ENCODE measurements at places on chromosomes 7 and 10.

DNA sequence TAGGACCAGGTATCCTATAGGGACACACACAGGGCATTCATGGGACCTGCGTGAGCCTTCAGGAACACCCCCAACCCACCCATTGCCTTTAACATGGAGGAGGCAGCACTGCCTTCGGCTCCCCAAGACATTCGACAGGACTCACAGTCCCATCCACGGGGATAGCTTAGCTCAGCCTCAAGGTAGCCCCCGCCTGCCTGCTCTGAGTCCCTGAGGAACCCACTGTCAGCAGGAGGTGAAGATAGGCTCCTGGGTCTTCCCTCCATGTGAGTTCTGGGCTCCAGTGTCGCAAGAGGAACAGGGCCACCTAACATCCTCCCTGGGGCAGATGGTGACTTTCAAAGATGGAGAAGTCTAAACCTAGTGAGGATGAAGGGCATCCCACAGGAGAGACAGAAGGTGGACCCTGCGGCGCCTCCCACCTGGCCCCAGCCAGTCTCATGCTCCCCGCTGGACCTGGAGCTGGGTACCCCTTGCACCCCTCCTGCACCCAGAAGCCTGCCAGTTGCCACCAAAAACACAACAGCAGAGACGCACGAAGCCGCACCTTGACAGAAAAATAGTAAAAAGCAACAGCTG is 4.9 kb upstream of the ADIRF start:
- DNase-seq = no peak

- DNase-seq = no peak
These were observed 39.9 kb upstream of the SMNDC1 start for GRCh38 chr10:110344622-110345021.

GRCh38 chr7:1939434-1940401 is 269.6 kb downstream of the ELFN1 start:
- DNase-seq = no peak

DNA sequence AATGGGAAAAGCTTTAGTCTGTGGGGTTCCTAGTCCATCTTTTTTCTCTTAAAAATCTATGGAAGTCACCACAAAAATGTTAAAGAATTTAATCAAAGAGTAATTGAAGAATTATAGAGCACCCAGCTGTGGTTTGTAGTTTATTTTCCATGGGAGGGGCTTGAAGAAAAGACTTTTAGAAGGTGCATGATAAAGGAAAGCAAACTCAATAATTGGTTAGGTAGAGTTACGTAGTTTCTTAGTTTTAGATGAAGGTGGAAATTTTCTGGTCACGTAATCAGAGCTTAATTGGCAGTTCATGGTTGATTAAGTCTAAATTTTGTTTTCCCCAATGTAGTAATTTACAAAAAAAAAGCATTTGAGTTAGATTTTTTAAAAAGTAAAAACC is 724 bp downstream of the ZNF107 start:
- no peak for DNase-seq

DNA sequence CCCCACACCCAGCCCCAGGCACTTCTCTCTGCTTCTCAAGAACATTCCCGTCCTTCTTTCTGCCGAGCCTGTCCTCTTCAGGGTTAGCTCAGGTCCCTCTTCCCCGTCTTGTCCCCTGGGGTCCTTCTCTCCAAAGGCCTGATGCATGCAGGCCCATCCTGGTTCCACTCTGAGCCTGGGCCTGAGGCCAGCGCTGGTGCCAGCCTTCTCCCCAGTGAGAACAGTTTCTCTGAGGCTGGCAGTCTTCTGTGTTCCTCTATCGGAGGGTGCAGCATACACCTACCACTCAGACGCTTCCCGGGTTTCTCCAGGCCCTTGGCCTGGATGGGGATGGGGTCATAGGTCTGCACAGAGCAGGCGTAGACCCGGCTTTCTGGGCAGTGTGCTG is 14.6 kb downstream of the AP5Z1 start:
- no peak for DNase-seq

DNA sequence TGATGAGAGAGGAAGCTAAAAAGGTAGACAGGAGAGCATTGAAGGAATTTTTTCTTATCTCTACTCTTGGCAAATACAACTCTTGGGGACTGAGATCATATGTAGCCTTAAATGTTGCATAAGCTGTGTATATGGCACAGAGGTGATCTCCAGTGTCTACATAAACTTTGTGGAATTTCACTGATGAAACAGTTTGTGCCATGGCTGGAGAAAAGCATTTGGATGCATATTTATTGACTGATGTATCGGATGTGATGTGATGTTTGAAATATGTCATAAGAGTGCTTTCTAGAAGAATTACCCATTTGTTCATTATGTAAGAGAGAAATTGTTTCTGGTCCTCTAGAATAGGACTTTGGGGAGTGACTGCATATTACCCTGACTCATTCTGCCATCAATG is 244.9 kb upstream of the LRRTM3 start:
- no peak for DNase-seq

DNA sequence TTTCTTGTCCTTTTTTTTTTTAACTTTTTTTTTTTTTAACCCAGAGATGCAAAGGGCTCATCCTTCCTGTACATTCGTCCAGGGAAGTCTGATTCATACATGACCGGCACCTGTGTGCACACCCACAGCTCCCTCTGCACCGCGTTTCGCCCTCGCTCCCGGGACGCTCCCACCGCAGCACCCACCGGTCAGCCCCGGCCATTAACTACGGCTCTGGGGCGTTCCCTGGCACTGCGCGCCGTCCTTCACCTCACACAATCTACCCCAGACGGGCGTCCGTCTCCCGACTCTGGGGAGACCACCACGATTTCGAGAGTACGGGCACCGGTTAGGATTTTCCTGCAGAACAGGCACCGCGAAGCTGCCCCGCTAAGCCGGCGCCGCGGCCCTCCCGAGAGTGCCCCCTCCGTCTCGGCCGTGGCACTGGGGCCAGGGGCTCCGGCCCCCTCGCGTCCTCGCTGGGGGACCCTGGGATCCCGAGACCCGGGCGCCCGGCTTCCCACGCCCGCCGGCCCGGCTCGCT is 452 bp downstream of the ATE1 start:
- peak; percentile 73 for DNase-seq

GRCh38 chr7:157437519-157438061 is 100.8 kb downstream of the DNAJB6 start:
- no peak for DNase-seq
